ENCODE measurements at places on chromosomes 7 and 10. TPM values are rescaled to one million over a fixed set of nuclear protein-coding genes. Genes with fewer than 3 reads are reported as not detected.

DNA sequence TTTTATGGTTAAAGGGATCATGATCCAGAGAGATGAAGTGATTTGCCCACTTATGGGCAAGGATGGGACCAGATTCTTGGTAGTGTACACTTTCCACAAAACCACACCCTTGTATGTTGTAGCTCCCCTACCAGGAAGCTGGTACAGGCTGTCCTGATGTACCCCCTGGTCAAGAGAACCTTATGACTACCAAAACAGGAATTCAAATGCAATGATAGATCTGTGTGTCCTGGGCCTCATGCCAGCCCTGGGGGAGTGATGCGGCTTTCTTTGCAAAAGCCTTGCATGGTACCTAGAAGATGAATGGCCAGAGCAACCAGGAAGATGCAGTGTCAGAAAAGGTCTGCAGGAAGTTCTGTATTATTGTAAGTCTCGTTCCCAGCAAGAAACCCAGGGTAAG lies 94.9 kb upstream of the AGK start:
- no peaks in the 10 kb centered on the region for H3K27me3 ChIP-seq
- no peak overlapping the region for H3K4me3 ChIP-seq
- DNase-seq = no peak
- no peaks in the 10 kb centered on the region for H3K4me1 ChIP-seq
- no peaks in the 10 kb centered on the region for H3K36me3 ChIP-seq
- H3K27ac ChIP-seq = no peak overlapping the region

CUBN gene
- 9.2 TPM for total RNA-seq

DNA sequence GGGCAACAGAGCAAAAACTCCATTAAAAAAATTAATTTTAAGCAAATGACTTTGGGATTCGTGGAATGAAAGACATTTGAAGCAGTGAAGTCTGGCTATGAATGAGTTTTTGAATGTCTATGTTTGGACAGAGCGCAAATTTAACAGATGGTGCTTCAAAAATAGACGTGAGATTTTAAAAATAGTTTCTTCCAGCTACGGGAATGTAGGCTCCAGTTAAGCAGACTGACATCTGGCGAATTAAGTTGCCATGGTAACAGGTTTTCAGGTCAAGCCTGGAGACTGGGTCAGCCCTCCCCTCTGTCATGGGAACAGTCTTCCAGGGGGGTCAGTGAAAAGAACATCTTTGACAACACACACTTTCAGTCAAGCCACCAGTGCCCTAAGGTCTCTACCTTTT lies 62.0 kb downstream of the MYOF start:
- H3K36me3 ChIP-seq = peaks cover 11% of the 10 kb centered on the region
- DNase-seq = no peak
- peaks cover 31% of the 10 kb centered on the region for H3K4me1 ChIP-seq
- H3K27ac ChIP-seq = peak overlapping the region; percentile 58
- no peaks in the 10 kb centered on the region for H3K27me3 ChIP-seq

DNA sequence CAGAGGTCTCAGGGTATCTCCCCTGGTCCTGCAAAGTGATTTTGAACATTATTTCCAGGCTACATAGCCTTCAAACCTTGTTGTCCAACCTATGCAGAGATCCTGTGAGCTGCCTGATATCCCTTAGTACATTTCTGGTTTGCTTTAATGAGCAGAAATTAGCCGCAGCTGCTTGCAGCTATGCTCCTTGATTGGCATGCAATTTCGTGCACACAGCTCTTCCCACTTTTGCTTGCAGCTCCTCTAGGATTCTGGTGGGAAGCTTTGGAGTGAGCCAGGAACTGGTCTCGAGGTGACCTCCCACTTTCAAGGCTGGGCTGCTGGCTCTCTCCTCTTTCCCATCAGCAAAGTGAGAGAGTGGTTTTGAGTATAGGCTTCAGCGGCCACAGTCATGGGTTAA lies 45.8 kb downstream of the OAT start:
- DNase-seq = no peak
- no peak overlapping the region for H3K4me3 ChIP-seq
- H3K27me3 ChIP-seq = no peaks in the 10 kb centered on the region
- no peak overlapping the region for H3K27ac ChIP-seq
- no peaks in the 10 kb centered on the region for H3K4me1 ChIP-seq
- H3K36me3 ChIP-seq = no peaks in the 10 kb centered on the region

GRCh38 chr7:141421306-141421705 lies 129.9 kb upstream of the AGK start:
- no peak overlapping the region for H3K27ac ChIP-seq
- no peak overlapping the region for H3K4me3 ChIP-seq
- no peak for DNase-seq
- no peaks in the 10 kb centered on the region for H3K36me3 ChIP-seq

IGFBP3 gene
- 280 TPM for total RNA-seq

- H3K27me3 ChIP-seq = no peaks in the 10 kb centered on the region
- no peaks in the 10 kb centered on the region for H3K36me3 ChIP-seq
- H3K4me3 ChIP-seq = no peak overlapping the region
- no peak for DNase-seq
- no peaks in the 10 kb centered on the region for H3K4me1 ChIP-seq
- H3K27ac ChIP-seq = no peak overlapping the region
Measured at GRCh38 chr7:156768698-156769472, 124.1 kb downstream of the LMBR1 start.

- DNase-seq = no peak
- H3K4me1 ChIP-seq = no peaks in the 10 kb centered on the region
- no peaks in the 10 kb centered on the region for H3K36me3 ChIP-seq
- no peak overlapping the region for H3K4me3 ChIP-seq
- H3K27ac ChIP-seq = no peak overlapping the region
- H3K27me3 ChIP-seq = no peaks in the 10 kb centered on the region
Measured at GRCh38 chr10:57699944-57700343, 567.8 kb downstream of the IPMK start.

Data from tibial nerve (tissue), 4 donors.